GM13976 (cell line): ENCODE measurements at places on chromosomes 1 and 21.

DNA sequence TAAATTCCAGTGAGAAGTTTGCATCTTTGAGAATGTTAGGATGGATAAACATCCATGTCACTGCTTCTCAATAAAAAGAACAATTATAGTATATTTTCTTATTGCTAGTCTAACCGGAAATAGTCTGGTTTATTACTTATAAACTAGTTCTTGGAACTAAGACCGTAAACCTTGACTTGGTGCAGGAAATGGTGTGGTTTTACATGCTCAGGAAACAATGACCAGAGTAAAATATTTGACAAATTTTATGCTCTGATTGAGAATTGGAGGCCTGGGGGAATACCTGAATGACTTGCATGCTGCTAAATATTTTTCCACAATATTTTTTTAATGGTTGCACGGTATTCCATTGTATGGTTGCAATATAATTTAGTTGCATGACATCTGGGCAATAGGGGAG is 76.3 kb downstream of the XCL2 start:
- DNase-seq = no peak

- DNase-seq = no peak
Observed at GRCh38 chr1:21262293-21263051, 27.8 kb downstream of the ECE1 start.

GRCh38 chr1:66492424-66492823 is 41.5 kb upstream of the SGIP1 start:
- no peak for DNase-seq

DNA sequence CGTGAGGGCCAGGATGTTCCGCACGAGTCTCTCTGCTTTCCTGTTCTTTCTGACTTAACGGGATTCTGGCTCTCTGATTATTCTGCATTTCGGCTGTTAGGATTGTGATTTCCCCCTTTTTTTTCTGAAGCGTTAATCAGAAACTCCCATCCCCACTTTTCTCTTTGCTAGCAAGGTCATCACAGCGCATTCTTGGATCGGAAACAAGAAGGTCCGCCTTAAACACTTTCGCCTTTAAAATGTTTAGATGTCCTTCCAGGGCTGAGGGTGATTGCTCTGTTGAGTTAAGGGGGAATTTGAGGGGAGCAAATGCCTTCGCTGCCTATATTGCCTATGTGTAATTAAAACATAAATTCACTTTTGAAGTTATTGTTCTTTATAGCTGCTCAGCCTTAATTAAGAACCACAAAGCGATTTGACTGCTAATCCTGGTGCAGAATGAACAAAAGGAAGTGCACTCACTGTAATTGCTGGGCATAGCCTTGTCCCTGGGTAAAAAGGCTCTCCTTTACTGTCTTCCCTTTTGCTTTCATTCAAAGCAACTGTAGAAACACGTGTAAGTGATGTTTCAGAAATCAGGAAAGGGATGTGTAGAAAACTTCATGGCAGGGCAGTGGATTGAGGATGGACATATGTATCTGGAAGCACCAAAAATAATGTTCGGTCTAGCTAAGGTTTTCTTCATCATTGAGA is 1.2 kb downstream of the LAMC1 start:
- DNase-seq = no peak

DNA sequence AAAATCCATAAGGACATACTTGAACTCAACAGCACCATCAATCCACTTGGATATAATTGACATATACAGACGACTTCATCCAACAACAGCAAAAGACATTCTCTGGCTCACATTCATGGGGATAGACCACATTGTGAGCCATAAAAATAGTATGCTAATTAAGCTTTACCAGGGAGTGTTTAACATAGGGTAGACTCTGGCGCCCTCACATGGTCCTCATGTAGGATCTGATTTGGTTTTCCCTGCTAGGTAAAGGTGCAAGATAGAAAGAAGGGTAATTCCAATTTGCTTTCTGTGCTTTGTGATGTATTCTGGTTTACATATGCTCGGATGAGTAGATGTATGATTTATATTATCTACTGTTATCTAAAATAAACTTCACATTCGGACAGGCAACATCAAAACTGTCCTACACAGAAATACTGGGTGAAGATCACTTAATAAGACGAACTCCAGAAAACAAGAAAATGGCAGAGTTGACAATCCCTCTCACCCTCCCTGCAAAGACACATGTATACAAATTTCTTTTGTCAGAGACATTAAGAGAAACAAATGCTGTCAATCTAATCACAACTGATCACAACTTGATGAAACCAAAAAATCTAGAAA is 27.7 kb downstream of the CR1L start:
- DNase-seq = peak; percentile 36

- peak; percentile 68 for DNase-seq
Observed at GRCh38 chr1:155717041-155717440, 28.1 kb downstream of the DAP3 start.

- no peak for DNase-seq
Observed at GRCh38 chr1:203582568-203582967, 44.1 kb upstream of the ATP2B4 start.

DNA sequence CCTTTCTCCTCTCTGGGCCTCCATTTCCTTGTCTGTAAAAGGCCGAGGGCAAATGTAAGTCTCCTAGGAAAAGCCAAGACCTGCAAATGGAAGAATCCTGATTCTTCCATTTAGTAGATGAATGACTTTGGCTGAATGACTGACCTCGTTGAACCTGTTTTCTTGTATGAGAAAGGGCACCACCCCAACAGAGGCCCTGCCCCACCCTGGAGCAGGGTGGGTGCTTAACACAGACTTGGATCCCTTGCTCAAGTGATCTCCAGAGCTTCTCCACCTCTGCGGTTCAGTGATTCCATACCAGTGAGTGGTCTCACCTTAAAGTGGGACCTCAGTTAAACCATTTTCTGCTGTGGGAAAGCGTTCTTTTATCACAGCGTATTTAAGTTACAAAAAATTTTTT is 39.0 kb upstream of the GUCA2B start:
- no peak for DNase-seq

- DNase-seq = no peak
Observed at GRCh38 chr1:184626076-184627006, 128.3 kb downstream of the EDEM3 start.

GRCh38 chr1:220529521-220530020 is 1.6 kb downstream of the MARK1 start:
- DNase-seq = no peak

GRCh38 chr21:46598581-46599572 is 6.0 kb downstream of the S100B start:
- DNase-seq = peak; percentile 16

DNA sequence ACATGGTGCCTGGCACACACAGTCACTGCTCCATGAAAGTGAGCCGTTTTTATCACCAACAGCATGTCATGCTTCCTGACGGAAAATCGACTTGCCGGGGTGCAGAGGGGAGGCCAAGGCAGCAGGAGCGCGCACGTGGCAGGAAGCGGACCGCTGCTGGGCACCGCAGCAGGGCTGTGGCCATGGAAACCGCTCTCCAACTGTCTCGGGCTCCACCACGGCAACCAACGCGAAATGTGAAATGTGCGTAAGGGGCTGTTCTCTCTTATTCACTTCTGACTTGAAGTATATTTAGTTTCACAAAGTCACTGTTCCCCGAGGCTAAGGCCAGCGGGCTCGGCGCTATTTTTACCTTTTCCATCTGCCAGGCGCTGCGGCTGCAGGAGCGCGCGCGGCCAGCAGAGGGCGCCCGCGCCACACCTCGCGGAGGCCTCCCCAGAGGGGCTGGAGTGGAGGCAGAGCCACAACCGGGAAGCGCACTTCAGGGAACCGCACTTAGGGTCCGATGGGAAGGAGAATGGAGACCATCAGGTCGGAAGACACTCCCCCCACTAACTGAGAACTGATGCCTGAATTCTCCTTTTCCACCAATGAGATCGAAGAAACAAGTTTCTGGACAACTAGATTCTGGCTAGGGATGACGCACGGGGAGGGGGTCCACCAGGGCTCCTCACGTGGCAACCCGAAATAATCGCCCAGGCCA is 19.7 kb downstream of the RCC2 start:
- DNase-seq = peak; percentile 87

GRCh38 chr1:15775706-15776105 is 17.1 kb downstream of the FBLIM1 start:
- no peak for DNase-seq

DNA sequence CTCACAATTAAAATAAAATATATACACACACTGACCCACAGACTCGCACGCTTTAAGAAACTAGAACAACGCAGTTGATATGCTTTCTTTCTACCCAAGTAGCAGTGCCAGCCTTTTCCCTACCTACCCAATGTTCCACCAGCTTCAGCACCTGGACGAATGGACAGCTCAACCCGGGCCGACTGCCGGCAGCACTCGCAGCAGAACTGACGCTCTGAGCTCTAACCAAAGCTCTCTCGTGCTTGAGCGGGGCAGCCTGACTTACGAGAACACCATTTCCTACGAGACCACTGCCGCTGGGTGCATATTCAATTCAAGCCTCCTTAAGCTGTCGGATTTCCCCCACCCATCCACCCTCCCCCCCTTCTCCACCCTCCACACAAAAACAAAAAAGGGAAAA is 127.4 kb upstream of the DPYD start:
- peak; percentile 62 for DNase-seq

DNA sequence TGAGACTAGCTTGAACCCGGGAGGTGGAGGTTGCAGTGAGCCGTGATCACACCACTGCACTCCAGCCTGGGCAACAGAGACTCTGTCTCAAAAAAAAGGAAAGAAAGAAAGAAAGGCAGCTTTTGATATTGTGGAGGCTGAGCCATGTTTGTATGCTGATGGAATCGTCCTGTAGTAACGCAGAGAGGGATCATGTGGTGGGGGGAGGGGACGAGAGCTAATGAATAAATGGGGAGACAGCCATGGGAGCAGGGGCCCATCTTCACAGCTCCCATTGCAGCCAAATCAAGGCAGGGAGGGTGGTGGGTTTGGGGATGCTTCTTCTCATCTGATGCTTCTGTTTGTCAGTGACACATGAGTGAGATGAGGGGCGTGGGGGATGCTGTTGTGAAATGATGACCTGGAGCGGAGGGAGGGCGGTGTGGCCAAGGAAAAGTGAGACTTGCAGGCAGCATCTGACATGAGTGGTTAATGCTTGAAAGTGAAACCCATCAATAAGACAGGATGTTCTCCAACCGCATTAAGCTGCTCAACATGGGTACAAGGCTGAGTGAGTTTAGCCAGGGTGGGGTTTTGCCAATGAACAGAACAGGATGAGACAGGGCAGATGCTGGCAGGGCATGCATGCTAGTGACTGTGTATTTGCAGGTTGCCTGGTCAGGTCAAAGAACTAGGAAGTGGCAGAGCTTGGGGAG is 16.7 kb downstream of the SPATA21 start:
- DNase-seq = peak; percentile 72

GRCh38 chr1:76993036-76993435 is 125.8 kb downstream of the ST6GALNAC5 start:
- no peak for DNase-seq

DNA sequence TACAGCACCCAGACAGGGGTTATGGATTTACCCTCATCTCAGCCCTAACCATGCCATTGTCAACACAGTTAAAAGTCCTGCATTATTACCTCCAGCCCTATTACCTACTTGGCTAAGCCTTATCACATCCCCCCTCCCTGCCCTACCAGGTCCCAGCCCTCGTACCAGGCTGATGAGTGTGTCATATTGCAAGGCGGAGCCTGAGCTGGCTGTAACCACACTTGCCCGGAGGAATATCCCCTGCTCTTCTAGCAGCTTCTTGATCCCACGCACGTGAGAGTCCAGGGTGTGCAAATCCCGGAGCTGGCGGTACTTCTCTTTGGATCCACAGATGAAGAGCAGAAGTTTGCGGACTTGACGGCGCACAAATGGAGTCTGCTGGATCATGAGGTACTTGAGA is 87.4 kb downstream of the UBR4 start:
- no peak for DNase-seq

DNA sequence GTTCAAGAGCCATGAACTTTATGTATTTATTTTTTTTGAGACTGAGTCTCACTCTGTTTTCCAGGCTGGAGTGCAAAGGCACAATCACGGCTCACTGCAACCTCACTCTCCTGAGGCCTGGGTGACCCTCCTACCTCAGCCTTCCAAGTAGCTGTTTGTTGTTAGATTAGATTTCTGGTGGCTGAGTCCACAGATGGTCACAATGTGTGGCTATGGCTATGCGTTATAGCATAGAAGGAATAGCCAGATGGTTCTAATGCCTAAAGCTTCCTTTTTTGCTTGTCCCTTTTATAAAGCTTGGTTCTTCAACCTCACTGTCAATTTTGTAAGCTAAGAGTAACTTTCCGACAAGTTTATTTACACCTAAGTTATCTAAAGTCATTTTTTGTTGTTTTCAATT is 62.3 kb upstream of the FMN2 start:
- no peak for DNase-seq

GRCh38 chr1:163824490-163824889 is 502.7 kb downstream of the NUF2 start:
- no peak for DNase-seq

- DNase-seq = no peak
Observed at GRCh38 chr1:153546796-153547559, 1.4 kb upstream of the S100A4 start.

GRCh38 chr1:2644591-2645101 is 11.8 kb upstream of the MMEL1 start:
- DNase-seq = no peak

DNA sequence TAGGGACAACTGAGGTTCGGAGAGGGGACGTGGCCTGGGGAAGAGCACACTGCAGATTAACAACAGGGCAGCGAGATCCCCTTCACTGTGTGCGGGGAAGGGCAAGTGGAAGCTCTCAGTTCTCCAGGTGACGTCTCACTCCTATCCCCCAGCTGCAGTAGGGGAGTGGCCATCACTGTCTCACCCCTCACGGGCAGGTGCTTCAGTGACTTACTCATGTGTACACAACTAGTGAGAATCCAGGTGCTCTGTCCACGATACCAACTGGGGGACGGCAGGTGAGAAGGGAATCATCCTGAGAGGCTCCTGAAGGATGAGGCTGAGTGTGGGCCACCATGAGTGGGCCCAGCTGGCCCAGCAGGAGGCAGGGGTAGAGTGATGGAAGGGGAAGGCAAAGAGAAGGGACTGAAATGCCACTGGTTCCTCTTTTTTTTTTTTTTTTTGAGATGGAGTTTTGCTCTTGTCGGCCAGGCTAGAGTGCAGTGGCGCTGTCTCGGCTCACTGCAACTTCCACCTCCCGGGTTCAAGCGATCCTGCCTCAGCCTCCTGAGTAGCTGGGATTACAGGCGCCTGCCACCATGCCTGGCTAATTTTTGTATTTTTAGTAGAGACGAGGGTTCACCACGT is 25.9 kb downstream of the RHBG start:
- DNase-seq = no peak

DNA sequence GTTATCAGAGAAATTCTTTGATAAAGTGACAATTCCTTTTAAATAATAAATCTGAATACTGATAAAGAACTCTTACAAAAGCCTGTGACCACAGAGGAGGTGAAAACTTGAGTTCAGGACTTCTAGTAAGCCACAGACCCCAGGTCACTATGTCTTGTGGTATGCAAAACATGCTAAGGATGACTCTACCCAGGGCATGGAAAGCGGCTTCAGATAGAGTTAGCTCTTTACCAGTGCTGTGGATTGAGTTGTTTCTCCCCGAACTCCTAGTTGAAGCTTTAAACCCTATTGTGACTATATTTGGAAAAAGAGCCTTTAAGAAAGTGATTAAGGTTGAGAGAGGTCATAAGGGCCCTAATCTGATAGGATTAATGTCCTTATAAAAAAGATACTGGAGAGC is 42.3 kb downstream of the HLX start:
- no peak for DNase-seq

GRCh38 chr1:42359466-42359865 is 21.1 kb upstream of the RIMKLA start:
- no peak for DNase-seq

- no peak for DNase-seq
Observed at GRCh38 chr1:103529746-103530145, 4.2 kb downstream of the RNPC3 start.

- peak; percentile 67 for DNase-seq
Observed at GRCh38 chr1:109910963-109911798, 532 bp downstream of the CSF1 start.
